ENCODE measurements at places on chromosomes 16 and 17. TPM values are rescaled to one million over a fixed set of nuclear protein-coding genes. Genes with fewer than 3 reads are reported as not detected.

TNK1 gene
- total RNA-seq = 4.1 TPM

EPOP gene
- total RNA-seq = 1.7 TPM

CASKIN1 gene
- under 0.01 TPM for total RNA-seq

MYL4 gene
- 0.22 TPM for total RNA-seq

FUS gene
- 39.7 TPM for total RNA-seq

KRT32 gene
- not detected for total RNA-seq

HIC1 gene
- total RNA-seq = 12.9 TPM

TPSG1 gene
- total RNA-seq = not detected

CDH16 gene
- not detected for total RNA-seq

CNGB1 gene
- not detected for total RNA-seq

TPPP3 gene
- 0.22 TPM for total RNA-seq

IRX6 gene
- total RNA-seq = 2.4 TPM

Data from articular chondrocyte of knee joint (primary cell).